ENCODE measurements at places on chromosomes 11 and 22.

DNA sequence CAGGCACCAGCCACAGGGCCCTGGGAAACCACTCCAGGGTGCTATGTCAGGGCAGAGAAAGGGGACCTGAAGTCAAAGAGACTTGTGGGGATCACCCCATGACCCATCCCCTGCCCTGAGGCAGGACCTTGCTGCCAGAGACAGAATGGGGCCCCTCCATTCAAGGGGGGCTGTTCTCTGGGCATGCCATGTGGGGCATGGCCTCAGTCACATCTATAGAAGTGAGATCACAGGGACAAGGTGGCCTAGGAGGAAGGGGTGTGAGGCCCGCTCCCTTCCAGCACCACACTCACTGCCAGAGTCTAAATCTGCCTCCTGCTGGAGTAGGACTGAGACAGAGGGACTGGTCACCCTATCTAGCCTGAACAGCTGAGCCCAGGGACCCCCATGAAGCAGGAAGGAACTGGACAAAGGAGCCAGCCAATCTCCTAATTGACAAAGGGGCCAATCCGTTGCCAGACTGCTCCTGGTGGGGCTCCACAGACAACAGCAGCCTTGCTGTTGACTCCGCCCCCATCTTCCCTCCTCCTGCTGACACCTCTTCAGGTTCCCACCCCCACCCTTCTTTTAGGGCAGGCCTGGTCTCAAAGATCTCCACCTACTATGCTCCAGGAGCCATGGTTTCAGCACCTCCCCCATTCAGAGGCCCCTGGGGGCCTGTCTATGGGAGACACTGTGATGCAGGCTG is 26.0 kb downstream of the NEAT1 start:
- DNase-seq, result no peak

GRCh38 chr11:22780952-22781593 is 48.5 kb downstream of the SVIP start:
- DNase-seq, result no peak

GRCh38 chr11:46162700-46163099 is 41.4 kb upstream of the PHF21A start:
- DNase-seq, result no peak

DNA sequence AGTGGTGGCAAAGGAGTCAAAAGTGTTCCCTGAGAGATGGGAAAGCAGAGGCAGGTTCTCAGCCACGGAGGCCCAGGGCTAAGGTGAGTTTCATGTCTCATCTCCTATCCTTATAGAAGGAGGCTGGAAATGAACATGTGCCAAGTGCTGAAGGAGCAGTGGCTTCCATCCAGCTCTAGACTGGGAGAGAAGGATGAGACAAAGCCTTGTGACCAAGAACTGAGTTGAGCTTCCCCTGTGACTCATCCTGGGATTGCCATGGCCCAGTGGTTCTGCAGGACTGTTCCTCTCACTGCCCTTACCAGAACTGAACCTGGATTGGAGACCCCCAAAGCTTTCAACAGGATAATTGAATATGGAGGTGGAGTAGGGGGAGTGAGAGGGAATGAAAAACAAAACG is 16.7 kb upstream of the OR9Q1 start:
- DNase-seq, result no peak

GRCh38 chr11:70036971-70037882 is 40.9 kb upstream of the ANO1 start:
- no peak for DNase-seq

DNA sequence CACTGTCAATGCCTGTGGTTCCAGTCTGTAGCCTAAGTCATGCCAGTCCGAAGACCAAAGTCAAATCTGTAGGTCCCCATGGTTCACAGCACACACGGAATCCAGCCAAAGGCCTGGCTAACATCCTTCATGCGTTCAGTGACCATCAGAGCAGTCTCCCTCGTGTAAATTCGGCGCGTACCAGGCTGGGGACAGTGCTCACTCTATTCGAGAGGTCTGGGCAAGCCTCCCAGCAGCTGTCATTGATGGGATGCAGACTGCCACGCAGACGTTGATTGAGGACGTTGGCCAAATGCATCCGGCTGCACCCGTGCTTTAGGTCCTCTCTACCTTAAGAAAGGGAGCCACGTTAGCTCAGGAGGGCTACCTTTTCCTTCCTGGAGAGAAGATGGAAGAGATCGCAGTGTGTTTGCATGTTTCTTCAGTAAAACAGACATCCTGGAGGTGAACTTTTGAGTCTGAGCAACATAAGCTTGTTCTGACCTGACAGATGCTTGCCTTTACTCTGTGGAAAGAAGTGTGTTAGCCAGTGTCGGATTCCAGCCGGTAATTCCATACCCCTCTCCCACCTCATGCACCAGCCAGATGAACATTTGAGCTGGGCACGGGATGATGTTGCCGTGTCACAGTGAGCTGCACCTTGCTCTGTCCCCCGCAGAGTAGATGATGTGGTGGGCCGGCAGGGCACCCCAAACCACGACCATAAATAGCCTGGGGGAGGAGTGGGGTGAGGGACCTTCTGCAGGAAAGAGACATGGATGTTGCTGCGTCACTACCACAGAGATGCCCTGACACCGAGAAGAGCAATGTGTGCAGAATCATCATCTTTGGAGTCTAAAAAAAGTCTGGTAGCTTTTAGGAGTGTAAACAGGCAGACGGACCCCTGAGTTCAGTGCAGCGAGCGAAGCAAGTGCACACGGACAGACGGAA is 12.2 kb downstream of the CTTN start:
- no peak for DNase-seq

DNA sequence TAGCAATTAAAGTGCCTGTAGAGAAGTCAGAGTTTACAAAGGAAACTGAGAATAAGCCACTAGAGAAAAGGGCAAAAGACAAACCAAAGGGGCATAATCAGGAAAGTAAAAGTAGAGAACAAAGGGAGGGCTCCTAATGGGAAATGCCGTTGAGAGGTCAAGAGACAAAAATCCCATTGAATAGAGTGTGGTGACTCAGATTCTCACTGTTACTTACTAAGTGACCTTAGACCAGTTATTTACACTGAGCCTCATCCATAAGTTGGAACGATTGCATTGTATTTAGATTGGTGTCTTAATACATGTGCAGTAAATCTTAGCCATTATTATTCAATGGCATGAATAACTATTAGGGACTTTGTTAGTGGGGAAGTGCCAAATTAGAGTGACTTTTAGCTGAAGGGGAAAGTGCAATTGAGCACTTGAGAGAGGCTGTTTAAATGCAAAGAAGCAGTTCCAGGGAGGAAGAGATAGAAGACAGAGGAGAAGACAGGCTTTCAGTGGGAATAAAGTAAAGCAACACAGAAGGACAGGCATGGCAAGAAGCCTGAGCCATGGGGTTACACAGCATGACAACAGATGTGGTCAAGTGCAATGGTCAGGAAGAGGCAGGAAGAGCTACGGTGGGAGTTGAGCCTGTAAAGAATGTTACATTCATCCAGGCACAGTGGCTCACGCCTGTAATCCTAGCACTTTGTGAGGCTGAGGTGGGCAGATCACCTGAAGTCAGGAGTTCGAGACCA is 82.6 kb downstream of the UBASH3B start:
- no peak for DNase-seq

GRCh38 chr11:71153005-71153390 is 99.4 kb downstream of the SHANK2 start:
- no peak for DNase-seq

DNA sequence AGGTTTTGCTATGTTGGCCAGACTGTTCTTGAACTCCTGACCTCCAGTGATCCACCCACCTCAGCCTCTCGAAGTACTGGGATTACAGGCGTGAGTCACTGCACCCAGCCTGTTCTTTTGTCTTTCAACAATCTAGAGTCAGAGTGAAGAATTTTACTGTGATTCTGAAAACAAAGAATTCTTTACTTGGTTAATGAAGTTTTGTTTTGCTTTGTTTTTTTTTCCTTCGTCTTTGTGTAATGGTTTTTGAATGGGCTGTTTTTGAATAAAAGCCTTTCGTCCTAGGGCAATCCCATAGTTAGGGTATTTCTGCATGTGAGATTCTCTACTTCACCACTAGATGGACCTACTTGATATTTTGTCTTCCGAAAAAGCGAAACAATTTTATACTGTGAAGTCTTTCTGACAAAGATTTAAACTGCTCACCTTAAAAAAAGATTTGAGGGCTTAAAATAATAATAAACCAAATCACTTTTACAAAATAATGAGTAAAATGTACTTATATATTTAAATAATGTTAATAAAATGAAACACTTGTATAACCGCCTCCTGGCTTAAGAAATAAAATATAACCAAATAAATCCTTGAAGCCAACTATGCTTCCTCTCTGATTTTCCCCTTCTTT is 43.4 kb upstream of the SC5D start:
- DNase-seq, result no peak

DNA sequence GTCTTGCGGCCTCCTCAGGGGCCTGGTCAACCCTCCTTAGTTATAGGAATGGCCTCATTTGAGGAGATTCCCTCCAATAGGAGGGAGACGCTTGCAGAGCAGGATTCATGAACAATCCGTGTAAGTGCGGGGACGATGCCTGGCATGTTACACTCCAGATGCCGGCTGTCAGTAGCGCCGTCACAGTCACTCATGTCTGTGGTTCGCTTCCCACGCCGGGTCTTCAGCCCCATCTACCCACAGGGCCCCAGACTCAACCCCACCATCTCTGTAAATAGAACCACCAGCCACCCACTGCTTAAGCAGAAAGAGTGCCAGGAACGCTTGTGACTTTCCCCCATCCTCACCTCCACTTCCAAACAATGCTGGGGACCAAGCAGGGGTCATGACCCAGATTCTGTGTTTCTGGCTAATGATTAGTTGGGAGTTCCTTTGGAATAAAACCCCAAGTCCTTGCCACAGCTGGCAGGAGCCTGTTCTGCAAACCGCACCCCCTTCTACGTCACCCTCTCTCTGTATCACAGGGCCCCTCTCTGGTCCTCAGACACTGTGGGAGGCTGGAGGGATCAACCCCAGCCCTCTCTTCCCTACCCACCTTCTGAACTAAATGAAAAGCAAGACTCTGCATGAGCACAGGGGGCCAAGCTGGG is 38.8 kb upstream of the TOLLIP start:
- DNase-seq, result no peak

- no peak for DNase-seq
Observed at GRCh38 chr11:64760759-64761420, 1.1 kb upstream of the PYGM start.

DNA sequence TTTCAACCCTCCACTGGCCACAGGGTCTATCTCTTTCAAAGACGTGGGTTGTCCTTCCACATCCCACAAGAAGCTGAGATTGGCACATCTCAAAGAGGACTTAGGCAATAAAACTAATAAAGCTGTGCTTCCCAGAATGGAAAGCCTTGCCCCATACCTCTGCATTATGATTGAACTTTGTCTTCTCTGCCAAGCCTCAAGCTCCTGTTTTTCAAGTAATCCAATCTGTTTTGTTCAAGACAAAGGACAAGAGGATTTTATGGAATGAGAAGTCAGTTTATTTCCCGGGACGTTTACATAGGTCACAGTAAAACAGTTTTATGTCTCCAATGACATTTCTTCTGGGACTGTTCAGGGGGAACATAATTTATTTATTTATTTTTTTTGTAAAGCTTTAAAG is 108.4 kb downstream of the GALNT18 start:
- DNase-seq, result no peak

DNA sequence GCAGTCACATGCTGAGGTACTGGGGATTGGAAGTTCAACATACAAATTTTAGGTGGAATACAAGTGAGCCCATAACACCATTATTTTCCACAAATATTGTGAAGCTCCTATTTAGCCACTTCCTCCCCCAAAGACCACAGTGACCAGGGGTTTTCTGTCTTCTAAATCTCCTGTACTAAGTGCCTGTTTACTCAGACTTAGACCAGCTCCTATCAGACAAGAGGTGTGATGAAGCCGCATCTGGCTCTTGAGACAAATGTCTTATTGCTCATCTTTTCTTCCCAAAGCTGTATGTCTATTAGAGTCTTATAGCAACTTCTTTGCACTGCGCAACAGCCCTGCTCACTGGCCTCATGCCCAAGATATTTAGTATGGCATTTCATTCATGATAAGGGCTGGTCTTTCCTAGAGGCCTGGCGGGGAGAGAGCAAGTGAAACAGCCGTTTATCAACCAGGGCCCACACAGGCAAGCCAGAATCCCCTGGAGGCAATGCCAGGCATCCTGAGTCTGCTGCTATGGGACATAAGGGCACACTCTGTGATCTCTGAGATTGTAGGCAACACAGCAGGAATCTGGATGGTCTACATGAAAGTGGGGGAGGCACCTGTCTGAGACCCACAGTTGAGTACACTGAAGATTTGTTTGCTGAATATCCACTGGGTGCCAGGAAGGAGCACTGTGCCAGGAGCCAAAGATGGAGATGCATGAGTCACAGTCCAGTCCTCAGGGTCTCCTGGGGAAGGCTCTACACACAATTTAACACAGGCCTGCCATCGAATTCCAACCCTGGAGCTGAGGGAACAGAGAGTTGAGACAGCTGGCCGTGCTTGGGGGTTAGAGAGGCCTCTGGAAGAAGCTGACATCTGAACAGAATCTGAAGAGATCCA is 78.5 kb upstream of the NCAM1 start:
- DNase-seq, result no peak

GRCh38 chr11:88310246-88310645 is 27.3 kb downstream of the CTSC start:
- DNase-seq, result no peak

DNA sequence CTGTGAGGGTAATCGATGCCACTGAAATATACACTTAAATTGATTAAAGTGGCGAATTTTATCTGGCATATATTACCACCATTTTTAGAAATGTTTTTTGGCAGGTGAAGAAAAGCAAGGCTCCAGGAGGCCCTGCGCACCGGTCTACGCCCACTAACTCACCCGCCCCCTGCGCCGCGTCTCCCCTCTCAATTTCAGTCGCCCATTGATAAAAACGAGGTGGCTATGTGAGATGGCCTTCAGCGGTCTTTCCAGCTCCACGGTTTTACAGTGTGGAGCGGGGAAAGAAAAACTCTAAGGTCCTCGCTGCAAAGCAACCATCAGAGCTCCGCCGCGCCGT is 602 bp upstream of the AQP11 start:
- DNase-seq, result no peak

DNA sequence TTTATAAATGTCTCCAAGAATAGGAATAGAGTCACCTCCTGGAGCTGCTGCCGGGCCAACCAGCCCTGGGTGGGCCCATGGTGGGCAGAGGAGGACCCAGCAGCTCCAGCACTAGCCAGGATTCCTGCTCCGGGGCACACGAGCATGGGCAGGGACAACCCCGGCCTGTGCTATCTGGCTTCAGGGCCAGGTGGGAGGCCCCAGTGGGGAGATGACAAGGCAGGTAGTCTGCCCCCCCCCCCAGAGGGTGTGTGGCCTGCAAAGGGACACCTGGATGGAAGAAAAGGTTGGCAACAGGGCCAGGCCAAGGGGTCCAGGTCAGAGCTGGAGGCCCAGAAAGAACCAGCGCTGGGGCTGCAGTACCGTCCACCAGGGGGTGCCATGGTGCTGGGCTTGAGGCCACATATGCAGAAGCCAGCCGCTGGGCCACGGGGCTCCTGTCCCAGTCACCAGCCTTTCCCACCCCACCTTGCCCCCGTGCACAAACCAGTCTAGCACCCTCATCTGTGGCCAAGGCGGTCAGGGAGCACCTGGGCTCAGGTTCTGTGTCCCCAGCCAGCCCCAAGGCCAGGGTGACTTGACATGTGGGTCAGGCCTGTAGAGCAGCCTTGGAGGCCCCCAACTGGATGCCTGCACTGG is 3.4 kb downstream of the TSPAN32 start:
- DNase-seq, result peak; percentile 81

- no peak for DNase-seq
Observed at GRCh38 chr11:83449338-83449913, 163.3 kb upstream of the CCDC90B start.

Measured in activated naive CD4-positive, alpha-beta T cell (primary cell).